ENCODE measurements at places on chromosomes 11 and 22.
A peak's percentile ranks its signal among the peaks of the same experiment; 100 is the strongest.

- no peak for DNase-seq
Observed at GRCh38 chr11:12537778-12538401, 136.3 kb upstream of the TEAD1 start.

GRCh38 chr11:109707411-109707810 lies 285.4 kb downstream of the C11orf87 start:
- DNase-seq, result no peak

GRCh38 chr11:1652771-1653540 lies 23.4 kb downstream of the KRTAP5-5 start:
- DNase-seq, result peak; percentile 70

DNA sequence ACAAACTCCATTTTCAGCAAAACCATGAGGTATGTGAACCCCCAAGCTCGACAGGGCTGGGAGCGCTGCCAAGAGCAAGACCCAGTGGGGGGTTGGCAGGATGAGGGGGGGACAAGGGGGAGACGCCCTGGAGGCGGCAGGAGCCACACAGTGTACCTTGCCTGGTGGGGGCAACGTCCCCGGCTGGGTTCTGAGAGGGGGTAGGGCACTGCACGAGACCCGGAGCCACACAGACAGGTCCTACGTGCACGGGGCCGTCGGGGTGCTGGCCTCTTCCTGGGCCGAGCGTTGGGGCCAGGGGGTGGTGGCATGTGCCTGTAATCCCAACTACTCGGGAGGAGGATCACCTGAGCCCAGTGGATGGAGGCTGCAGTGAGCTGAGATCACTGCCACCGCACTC lies 28.8 kb downstream of the TBX1 start:
- DNase-seq, result no peak

DNA sequence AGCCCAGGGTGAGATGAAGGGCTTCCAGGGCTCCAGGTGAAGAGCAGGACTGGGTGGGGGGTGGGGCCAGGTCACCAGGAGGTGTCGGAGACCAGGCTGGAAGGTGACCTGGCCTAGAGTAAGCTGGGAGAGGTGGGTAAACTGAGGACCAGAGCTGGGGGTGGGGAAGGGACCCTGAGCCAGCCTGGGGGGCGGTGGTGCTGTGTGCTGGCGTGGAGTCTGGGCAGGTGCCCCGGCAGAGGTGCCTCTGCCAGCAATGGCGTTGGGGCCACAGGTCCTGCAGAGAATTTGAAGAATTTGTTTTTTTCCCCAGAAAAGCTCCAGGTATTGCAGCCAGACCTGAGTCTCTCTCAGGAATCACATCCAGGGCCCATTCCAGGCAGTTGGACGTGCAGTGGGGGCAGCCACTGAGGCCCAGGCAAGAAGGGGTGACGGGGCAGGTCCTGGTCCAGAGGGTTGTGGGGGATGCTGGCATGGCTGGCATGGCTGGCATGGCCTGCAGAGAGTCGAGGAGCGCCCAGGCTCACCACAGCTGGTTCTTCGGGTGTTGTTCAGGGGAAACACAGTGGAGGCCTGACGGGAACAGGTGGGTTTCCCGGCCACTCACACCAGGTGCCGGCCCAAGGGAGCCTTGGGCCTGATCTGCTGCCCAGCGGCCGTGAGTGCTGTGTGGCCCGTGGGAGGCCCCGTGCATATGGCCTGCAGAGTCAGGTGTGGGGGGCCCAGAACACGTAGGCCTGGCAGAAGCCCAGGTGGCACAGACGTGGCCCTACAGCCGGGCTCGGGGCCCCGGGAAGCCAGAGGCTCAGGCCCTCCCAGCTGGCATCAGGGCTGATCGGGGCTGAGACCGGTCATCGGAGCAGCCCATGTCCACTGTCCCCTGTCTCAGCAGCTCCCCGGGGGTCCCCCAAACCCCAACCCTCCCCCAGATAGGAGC lies 6.4 kb upstream of the MUC6 start:
- no peak for DNase-seq

- no peak for DNase-seq
Observed at GRCh38 chr11:111081021-111081511, 164.5 kb upstream of the POU2AF2 start.

DNA sequence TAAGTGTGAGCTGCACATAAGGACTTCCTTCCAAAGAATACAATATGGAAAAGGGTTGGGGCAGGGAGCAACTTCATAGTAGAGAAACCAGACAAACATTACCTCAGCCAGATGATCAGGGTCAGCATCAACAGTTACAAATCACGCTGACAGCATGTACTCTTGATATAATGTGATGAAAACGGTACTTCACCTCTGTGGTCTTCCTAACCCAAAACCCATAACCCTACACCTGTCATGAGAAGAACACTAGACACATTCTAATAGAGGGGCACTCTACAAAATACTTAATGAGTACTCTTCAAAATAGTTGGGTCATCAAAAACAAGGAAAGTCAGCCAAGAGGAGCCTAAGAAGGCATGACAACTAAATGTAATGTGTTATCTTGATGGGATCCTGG lies 43.9 kb downstream of the RRAS2 start:
- DNase-seq, result no peak

GRCh38 chr11:108522318-108522717 lies 24.1 kb upstream of the POGLUT3 start:
- DNase-seq, result no peak

GRCh38 chr11:125211191-125211947 lies 46.8 kb downstream of the PKNOX2 start:
- DNase-seq, result no peak

- DNase-seq, result peak; percentile 77
Observed at GRCh38 chr11:17790453-17790852, 55.9 kb downstream of the KCNC1 start.

- no peak for DNase-seq
Observed at GRCh38 chr22:44119669-44120313, 60.9 kb upstream of the PARVG start.

DNA sequence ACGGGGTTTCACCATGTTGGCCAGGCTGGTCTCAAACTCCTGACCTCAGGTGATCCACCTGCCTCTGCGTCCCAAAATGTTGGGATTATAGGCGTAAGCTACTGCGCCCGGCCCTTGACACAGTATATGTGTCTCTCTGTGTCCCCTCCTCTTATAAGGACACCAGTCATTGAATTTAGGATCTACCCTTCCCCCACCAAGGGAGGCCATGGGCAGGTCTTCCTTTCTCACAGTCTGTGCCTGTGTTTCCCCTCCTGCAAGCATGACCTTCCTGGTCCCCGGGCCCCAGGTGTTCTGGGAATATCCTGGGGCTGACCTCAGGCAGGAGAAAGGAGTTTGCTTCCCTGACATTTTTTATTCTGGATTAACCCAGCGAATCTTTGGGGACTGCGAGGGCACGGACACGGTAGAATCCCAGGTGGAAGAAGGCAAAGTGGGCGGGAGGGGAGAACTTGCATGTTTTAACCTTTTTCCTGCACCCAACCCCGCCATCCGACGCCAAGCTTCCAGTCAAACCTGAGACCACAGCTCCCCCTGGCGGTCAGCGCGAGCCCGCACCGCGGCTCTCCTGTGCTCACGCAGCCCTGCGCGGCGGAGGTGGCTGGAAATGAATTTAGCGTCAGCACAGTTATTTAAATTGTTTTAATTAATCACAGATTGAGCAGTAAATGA lies 42.1 kb upstream of the ISX start:
- peak; percentile 44 for DNase-seq

GRCh38 chr11:75981546-75981945 lies 166.5 kb downstream of the UVRAG start:
- DNase-seq, result no peak

GRCh38 chr22:33114565-33114964 lies 56.4 kb upstream of the SYN3 start:
- no peak for DNase-seq

DNA sequence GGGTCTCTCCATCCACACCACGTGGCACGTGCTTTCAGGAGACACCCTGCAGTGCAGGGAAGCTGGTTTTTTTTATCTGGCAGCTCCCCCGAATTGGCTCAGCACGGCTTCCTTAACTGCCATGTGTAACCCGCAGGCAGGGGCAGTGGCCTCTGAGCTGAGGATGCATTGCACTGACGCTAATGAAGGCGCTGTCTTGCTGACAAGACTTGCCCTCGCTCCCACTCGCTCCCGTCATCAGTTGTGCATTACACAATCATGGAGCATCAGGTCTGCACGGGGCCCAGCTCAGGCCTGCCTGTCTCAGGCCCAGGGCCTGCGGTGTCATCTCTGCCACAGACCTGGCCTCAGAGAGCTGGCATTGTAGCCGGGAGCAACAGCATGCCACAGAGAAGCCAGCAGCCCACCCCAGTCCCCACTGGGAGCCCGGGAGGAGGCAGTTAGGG lies 95.9 kb downstream of the ARHGAP8 start:
- no peak for DNase-seq

DNA sequence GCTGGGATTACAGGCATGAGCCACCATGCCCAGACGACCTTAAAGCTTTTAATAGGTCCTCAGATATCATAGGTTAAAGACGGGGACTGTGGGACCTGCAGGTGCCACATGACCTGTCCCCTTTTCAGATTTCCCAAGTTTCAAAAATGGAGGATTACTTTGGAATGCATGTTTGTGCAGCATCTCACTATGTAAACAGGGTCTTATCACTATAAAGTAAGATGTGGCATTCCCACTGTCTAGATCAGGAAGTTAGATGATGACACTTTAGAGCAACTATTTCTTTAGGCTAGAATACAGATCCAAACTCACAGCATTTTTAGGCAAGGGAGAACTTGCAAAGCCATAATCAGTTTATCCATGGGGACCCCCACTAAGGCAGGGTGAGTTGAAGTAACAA lies 92.8 kb downstream of the USP35 start:
- no peak for DNase-seq

GRCh38 chr22:17167486-17167885 lies 8.4 kb upstream of the HDHD5 start:
- DNase-seq, result no peak

DNA sequence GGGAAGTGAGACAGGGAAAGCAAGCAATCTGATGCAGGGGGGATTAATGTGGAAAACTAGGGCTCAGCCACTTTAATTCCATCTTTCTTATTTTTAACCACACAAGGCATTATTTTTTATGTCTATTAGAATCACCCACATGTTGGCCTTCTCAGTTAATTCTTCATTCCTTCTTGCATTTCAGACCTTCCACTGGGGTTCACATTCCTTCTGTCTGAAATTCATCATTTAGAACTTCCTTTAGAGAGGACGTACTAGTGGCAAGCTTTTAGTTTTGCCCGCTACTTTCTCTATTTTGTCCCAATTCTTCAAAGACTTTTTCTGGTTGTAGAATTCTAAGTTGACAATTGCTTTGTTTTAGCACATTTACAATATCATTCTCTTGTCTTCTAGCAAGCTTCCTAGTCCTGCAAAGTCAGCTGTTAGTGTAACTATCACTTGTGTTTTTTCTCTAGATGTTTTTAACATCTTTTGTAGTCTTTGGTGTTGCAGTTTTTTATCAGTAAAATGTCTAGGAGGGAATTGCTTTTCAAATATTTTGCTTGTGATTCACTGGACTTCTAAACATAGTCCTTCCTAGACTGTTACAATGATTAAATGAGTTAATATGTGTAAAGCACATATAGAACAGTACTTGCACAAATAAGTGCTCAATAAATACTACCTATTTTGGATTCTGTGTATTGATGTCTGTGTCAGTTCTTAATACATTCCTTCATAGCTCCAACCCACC lies 5.5 kb upstream of the NNMT start:
- no peak for DNase-seq

DNA sequence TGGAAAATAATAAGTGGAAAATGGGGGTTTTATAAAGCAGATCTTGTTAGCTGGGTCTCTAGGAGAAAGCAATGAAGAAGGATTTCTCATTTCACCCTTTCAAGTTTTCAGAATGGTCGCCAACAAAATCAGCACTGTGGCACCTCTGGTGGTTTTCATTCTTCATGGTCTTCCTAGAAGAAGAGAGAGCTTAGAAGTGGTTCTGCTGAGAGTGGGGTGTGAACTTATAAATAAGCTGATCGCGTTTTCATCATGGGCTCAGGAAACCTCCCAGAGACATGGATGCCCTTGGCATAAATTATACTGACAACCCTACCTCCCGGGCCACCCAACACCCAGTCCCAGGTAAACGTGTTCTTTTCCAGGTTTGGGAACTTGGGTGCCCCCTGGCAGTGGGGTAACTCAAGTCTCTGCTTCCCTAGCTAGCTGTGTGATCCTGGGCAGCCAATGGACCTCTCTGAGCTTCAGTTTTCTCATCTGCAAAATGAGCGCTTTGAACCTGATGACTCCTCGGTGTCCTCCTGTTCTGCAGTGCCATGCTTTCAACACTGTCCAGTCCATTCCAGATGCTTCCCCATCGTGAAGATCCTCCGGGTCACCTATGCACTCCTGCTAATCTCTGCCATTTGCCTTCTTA lies 72.6 kb upstream of the GRAMD1B start:
- no peak for DNase-seq

DNA sequence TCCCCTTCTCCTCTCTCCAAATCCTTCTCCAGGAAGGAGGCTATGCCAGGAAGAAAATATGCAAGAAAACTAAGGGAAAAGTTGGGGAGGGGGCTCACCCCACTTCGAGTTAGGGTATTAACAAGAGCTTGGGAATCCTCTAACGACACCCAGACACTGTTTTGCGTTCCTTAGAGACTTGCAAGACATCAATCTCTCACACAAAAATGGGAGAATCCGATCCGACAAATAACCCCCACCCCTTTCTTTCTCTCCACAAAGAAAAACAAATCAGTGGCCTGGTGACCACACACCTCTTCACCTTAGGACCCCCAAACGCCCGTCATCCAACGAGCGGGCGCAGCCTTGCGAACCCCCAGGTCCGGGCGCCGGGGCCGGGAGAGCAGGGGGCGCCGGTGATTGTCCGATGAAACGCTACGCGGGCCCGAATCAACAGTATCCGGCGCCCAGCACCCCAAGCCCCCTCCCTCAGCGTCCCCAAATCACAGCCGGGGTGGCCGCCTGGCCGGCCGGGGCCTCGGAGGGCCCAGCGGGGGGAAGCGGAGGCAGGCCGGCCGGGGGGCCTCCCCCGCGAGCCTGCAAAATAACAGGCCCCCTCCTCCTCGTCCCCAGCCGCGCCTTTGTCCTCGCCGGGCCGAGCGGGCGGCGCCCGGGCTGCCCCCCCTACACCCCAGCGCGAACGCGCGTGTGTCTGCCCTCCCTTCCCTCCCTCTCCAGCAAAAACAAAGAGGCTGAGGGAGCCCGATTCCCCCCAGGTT lies 690 bp downstream of the CSNK1E start:
- DNase-seq, result no peak

- DNase-seq, result no peak
Observed at GRCh38 chr22:36321797-36322601, 65.8 kb downstream of the MYH9 start.

DNA sequence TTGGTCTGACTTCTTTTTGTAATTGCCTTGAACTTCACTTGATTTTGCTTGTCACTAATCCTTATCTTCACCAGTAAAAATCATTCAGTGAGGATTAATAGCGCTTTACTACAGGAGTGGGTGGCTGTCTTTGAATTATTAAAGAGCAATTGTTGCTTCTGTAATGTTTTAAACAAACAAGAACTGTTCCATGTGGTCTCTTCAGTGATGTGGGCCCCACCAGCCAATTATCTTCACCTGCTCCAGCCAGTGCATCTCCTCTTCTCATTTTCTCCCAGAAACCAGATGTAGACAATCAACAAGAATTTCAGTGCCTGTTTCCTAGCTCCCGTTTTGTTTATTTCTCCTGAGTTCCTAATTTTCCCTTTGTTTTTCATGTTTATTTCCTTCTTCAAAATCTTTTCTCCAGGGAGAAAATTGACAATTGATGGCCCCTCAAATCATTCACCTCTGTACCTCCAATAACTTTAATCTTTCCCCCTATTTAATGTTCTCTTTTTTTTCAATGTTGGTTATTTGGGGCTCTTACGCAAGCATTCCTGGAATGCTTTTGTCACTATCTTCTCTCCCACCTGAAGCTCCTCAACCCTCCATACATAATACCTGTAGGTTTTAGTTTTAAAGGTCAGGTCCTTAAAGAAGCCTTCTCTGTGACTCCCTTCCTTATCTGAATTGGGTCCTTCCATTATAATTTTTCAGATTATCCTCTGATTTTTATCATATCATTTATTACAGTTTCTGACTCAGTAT lies 115.1 kb downstream of the ARFGAP2 start:
- DNase-seq, result no peak
